Stimulated activated CD4-positive, alpha-beta T cell treated with anti-CD3 and anti-CD28 coated beads, Interleukin-1b, Interleukin-23, amount 100 ng/mL, for 1 hour (primary cell): ENCODE measurements at places on chromosomes 1 and 21.

DNA sequence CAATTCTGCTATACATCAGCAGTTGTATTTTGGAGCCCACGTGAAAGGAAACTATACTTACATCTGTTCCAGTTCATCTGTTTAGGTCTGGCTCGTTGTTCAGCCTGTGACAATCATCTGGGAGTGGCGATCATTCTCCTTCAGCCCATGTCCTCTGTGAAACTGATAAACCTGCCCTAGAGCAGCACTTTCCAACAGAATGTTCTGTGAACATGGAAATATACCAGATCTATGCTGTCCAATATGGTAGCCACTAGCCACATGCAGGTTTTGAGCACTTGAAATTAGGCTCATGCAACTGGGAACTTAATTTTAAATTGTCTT, 24.5 kb upstream of the COQ8A start:
- no peak for DNase-seq

DNA sequence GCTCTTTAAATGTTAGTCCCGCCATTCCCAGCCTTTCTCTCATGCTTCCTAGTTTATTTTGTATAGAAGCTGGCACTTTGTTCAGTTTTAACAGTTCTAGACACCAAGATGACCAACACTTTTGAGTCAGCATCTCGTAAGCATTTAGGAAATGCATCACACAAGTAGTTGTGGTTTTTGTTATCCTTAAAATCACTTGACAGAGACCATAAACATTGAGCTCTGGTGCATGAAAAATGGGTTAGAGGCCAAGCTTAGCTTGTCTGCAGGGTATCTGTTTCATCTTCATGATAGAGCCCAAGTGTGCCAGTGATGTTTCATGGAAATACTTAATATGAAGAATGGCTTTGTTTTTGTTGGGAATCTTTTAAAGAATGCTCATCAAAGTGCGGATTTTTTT, 159.7 kb downstream of the DISP1 start:
- DNase-seq = no peak

DNA sequence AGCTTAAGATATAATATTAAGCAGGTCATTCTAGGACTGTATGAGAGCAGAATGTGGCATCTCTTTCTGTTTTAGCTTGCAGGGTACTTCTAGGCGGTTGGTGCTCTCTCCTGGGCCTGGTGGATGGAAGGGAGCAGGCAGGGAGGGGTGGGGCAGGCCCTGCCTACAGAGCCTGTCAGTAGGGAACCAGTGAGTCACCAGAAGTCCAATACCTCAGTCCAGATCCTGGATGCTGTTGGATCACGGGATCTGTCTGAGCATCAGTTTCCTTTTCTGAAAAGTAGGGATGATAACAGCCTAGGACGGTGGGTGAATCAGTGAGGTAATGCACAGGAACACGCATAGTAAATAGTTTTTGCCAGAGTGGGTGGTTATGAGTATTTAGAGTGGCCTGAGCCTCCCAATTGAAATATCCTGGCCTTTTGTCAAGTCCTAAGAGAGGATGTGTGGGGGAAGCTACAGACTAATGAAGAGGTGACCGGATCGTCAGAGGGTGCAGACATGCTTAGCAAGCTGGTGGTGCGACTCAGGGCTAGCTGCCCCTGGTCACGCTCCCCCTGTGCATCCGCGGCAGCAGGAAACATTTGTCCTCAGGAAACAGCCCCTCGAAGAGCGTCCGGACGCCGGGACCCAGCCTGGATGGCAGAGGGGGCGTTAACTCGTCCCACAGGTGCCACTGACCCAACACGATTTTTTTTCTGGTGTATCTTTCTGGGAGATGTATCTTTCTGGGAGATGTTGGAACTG, 23.9 kb downstream of the NAV1 start:
- DNase-seq = no peak

GRCh38 chr1:34768856-34769255, 9.3 kb downstream of the GJB4 start:
- DNase-seq = no peak

- no peak for DNase-seq
Observed at GRCh38 chr1:42743317-42744147, 3.5 kb upstream of the CLDN19 start.

DNA sequence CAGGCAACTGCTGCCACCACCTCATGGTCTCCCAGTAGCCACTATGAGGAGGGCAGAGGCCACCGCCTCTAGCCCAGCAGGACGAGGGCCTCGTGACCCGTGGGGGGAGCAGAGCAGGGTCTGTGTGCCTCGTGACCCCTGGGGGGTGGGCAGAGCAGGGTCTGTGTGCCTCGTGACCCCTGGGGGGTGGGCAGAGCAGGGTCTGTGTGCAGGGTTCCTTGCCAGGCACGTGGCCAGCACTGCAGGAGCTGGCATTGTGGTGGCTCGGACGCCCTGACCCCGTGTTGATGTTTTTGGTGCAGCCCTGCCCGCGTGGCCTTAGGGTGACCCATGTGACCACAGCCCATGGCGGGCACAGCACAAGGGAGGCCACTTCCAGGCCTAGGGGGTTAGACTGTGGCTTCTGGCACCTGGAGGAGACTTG, 52.8 kb downstream of the SLX9 start:
- DNase-seq = no peak

- no peak for DNase-seq
Observed at GRCh38 chr1:180947901-180948640, 35.4 kb downstream of the KIAA1614 start.

DNA sequence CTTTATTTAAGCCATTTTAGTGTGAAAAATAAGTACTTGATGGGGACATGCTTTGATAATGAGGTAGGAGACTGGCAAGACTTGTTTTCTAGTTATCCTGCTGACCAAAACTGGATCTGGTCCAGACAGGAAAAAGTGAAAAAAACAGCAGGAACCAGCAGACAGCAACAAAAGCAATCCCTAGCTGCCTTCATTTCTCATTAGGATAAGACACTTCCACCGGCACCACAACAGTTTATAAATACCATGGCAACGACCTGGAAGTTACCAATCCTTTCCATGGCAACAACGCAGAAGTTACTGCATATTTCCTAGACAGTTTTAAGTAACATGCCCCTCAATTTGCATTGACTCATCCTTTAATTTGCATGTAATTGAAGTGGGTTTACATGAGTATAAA, 993.8 kb upstream of the NCAM2 start:
- no peak for DNase-seq

DNA sequence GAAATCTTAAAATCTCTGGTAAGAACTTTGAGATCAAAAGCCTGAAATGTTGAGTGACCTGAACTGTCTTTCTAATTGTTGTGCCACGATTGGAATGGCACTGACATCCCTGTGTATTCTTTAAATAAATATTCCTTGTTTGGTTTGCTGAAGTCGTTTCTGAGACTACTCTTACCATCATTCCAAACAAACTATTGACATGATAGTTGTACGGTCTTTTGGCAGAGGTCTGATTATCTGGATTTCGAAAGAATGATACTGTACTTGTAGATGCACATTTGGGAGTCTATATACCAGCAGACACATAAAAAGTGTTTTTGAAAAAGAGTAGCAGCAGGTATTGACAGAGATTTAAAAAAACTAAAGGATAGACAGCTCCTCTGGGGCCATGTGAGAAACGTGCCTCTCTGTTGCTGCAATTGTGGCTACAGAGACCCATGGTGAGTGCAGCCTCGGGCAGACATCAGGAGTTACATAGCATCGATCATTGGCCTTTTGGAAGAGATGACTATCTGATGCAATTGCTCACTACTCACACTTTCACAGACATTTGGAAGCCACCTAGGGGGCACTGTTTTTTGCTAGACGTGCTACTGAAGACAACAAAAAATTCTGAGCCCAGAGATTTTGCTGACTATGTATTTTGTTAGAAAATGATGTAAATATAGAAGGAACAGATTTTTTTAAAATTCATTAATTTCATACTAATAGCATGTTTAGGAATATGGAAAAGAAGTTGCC, 464.5 kb downstream of the KCNT2 start:
- no peak for DNase-seq

DNA sequence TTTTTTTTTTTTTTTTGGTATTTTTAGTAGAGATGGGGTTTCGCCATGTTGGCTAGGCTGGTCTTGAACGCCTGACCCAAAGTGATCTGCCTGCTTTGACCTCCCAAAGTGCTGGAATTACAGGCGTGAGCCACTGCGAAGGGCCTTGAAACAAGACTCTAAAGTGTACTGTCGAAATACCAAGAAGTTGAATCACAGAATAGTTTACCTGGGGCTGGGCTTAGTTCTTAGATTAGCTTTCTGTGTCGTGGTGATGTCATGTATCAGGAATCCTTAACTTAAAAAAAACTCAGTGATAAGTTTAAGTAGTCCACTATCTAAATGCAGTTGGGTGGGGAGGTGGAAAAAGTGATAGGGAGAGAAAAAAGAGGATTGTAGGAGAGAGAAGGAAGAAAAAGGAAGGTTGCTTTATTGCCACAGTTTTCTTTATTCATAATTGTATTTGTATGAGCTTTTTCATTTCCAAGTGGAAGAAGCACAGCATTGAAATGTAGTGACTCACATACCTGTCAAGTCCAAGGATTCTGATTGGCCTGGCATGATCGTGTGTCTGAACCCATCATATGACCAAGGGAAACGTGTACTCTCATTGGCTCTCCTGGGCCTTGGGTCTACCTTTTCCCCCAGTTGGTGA, 13.4 kb downstream of the ITSN1 start:
- no peak for DNase-seq

DNA sequence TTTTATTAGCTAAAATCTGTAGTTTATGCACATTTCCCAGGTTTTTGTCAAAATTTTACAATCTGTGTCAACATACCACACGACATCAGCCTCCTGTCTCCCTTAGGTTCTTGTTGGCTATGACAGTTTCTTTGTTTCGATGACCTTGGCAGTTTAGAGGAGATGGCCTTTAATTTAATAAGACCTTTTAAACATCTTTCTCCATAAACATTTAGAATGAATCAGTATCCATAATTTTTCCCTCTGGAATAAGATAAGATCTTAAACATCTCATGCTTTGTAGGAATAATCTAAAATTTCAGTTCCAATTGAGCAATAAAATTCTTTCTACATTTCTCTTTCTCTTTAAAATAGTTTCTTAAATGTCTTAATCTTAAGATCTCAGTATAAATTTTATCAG, 28.7 kb upstream of the DYRK1A start:
- no peak for DNase-seq

GRCh38 chr1:25161981-25162380, 70.3 kb downstream of the SYF2 start:
- DNase-seq = no peak

GRCh38 chr21:43959231-43960116, 52.6 kb upstream of the TRAPPC10 start:
- no peak for DNase-seq

DNA sequence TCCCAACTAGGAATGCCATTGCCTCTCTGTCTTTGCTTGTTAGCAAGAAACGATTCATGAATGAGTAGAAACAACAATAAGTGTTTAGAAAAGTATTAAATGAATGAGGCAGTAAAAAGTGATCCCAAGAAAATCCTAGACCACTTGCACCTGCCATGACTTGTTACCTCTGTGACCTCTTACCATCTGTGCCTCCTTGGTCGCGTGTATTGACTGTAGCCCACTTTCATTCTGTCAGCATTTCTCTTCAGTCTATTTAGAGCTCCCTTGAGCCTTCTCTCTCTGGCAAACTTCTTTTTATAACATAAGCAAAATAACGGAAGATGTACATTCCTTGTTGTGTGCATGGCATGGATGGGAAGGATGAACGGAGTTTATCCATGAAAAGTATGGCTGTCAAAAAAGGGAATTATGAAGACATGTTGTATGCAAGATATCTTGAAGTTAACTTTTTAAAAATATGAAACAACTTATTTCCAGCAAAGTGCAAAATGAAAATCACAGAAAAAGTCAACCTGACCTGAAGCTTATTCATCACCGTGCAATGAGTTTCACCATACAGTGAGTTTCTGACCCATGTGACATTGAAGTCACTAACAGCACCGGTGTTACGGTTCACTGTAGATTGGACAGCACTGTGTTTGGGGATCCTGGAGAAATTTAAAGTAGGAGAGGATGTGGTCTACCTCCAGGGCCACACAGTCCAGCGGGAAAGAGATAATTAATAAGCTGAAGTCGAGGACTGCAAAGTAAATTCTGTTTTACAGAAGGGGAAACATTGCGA, 47.7 kb downstream of the KCNK1 start:
- DNase-seq = no peak

DNA sequence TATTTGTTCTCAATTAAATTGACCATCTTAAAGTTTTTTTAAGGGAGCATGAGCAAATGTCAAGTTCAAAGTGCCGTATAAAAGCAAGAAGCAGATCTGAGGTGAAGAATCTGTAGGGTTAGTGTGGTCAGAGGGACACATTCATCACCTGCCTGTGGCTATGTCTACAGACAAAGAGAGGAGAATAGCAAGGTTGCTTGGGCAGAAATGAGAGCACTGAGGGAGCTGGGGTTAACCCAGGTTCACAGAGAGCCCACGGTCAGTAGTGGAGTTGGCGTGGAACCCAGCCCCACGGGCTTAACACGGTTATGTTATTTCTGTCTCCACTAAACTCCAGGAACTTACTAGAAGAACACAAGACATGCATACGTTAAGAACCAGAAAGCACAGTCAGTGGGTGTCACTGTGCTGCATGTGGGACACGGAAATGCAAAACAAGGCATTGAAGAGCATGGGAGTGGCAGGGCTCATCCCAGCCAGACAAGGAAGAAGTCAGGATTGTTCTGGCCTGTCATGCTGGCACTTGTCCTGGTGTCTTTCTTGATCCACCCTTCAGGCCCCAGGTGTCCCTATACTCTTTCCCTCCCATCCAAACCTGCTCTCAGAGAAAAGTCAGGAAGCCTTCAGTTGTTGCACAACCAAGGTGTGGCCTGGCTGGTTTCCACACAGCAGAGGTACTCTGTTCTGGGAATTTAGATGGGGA, 95.5 kb upstream of the IVNS1ABP start:
- no peak for DNase-seq

DNA sequence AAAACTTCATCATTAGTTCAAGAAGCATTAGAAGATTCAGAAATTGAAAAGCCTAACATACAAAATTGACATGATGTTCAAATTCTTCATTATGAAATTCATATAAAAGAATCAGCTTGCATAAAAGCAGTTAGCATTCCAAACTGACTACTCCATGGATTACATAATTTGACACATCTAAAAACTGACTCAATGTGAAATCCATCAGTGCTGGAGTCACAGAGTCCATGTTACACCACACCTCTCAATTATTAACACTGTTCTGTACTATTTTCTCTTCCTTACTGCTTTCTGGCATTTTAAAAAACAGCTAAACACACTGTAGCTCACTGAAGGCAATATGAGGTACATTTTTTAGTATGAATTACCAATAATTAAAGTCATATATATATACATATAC, 28.0 kb downstream of the ARHGAP29 start:
- DNase-seq = no peak
